Fibroblast of skin of right biceps (primary cell): ENCODE measurements at places on chromosomes 2 and 18.

DNA sequence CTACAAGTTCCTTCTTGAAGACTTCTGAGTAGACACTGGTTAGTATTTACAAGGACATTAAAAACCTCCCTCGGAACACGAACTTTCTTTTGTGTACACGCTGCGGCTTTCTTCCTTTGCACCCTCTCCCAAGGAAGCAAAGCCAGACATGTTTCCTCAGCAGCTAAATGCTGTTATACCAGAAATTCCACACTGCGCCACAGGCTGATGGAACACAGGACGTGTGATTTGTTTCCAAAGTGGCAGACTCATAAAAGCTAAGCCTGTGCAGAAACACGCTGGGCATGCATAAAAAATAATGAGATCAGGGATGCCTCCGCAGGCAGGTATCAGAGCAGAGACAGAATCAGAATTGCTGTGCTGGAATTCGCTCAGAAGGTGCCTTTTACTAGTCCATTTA, 73.0 kb upstream of the RGPD5 start:
- DNase-seq = no peak

DNA sequence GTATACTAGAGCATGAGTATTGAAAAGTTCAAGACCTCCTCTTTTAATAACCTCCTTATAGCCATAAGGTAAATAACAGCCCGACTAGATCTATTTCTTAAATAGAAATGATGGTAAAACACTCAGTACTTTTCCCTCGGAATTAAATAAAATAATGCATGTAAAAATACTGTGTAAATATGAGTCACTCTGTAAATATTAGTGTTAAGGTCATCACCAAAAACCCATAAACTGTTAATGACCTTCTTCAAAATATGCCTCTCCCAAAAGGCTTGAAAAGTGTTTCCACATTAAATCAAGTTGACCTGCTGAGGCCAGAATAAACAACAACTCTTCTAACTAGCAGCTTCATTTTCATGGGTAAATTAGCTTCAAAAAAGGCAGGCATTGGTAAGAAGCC, 25.3 kb upstream of the BZW1 start:
- DNase-seq = peak; percentile 43

- no peak for DNase-seq
These were observed 119.1 kb downstream of the AQP4 start for GRCh38 chr18:26746398-26746797.

- DNase-seq = no peak
These were observed 179.1 kb downstream of the ANKRD44 start for GRCh38 chr2:197131558-197131855.

DNA sequence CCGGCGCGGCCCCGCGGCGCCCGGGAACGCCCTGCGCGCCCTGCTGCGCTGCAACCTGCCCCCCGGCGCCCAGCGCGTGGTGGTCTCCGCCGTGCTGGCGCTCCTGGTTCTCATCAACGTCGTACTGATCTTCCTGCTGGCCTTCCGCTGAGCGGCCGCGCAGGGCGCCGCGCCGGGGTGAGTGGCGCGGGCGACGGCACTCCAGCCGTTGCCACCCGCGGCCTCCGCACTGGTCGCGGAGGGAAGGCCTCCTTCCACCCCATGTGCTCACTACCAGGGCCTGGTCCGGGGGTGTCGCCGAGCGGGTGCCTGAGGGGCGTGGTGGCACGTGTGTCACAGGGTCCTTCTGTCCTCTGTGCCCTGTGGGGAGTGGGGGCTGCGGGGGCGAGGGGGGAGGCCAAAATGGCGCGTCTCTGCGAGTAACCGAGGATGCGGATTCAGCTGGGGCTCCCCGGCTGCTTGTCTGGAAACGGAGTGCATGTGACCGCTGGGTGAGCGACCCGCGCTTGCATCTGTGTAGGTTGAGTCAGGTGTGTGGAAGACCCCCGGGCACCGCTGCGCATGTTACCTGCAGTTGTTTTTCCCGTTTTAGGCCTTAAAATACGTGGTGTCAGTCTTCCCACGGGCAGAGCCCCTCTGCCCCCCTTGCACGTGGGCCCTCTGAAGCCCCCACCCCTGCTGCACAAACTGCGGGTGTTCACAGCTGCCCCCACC, 58.0 kb downstream of the FAM168B start:
- DNase-seq = no peak

DNA sequence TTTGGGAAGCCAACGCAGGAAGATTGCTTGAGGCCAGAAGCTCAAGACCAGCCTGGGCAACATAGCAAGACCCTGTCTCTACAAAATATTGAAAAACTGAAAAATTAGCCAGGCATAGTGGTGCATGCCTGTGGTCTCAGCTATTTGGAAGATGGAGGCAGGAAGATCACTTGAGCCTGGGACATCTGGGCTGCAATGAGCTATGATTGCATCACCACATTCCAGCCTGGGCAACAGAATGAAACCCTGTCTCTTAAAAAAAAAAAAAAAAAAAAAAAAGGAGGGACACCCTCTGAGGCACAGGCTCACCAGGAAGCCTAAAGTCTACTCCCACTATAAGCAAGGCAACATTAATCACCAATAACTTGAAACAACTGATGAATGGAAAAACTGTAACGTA, 151.1 kb downstream of the CCDC148 start:
- DNase-seq = no peak

DNA sequence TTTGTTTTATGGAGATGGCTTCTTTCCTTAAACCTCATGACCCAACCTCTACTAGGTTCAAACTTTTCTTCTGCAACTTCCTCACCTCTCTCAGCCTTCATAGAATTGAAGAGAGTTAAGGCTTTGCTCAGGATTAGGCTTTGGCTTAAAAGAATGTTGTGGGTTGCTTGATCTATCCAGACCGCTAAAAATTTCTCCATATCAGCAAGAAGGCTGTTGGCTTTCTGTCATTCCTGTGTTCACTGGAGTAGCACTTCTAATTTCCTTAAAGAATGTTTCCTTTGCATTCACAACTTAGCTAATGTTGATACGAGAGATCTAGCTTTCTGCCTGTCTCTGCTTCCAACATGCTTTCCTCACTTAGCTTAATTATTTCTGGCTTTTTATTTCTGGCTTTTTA, 58.1 kb upstream of the KYNU start:
- no peak for DNase-seq

DNA sequence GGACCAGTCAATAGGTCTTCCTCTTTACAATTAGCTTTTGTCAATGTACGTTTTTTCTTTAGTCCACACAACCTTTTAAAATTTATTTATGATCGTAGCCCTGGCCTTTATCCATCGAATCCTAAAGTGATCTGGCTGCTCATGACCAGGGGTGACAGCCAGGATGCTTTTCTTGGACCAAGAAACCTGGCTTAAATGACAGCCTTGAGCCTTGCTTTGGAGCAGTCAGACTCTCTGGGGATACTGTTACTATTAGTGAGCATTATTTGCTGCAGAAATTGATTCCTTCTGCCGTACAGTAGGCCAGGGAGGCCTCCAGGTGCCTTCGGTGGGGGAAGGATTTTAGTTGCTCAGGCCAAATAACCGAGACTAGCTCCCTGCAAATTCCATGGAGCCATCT, 70.2 kb downstream of the AGAP1 start:
- DNase-seq = no peak

DNA sequence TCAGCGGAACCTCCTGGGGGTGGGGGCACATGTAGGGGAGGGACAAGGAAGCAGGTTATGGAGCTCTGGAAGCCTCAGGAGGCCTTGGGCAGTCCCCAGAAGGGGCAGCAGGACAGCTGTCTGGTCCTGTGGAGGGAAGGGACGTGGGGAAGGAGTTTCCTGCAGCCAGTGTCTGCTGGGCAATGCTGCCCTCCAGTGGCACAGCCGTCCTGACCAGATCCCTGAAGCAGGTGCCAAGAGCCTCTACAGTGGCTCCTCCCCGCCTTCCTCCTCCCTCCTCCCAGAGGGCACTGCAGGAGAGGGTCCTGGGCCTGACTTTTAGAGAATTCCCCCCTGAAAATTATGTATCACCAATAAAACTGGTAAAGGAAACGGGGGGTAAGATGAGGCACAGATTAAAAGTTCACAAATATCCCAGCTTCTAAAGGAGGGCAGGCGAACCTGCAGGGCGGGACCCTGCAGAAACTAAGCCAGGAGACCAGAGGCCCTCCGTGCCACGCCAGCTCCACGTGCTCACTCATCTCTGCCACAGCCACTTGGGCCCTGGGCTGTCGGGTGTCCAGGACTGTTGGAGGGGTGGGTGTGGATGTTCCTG, 258.5 kb downstream of the TWIST2 start:
- DNase-seq = peak; percentile 55

- no peak for DNase-seq
These were observed 15.5 kb upstream of the SPATA3 start for GRCh38 chr2:230980468-230980867.

- no peak for DNase-seq
These were observed 6.8 kb downstream of the FHL2 start for GRCh38 chr2:105391763-105392662.

- DNase-seq = peak; percentile 70
These were observed 72.5 kb downstream of the SCG2 start for GRCh38 chr2:223529696-223530095.

GRCh38 chr2:203875471-203875870, 7.9 kb downstream of the CTLA4 start:
- DNase-seq = no peak

DNA sequence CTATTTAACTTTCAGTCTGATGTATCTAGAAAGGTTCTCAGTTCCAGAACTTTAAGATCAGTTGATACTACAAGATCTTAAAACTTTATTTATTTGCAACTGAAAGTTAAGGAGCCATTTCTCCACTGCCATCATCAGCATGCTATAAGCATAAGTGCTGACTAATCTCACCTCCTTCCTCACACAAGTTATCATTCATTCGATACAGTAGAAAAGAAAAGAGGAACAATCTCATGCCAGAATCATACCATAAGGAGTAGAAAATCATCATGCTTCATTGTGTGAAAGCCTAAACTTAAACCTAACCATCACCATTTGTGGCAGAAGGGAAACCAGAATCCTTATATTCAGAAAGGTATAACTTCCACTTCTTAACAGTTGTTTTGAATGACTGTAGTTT, 176.6 kb upstream of the NRXN1 start:
- DNase-seq = no peak

DNA sequence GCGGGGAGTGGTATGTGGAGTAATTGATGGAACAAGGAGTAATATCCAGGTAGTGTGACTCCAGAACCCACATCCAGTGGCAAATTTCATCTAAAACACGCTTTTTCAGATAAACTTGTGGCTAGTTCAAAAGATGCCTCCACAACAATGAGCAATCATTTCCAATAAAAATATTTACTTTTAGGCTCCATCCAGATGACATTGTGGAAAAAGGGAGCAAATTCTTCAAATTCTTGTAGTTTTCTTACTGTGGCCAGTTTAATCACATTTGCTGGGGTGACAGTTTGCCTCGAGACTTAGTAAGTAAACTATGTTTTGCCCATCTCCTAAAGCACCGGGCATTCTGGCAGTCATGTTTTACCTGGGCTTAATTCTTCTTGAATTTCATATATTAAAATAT, 243.6 kb downstream of the IRS1 start:
- no peak for DNase-seq

- no peak for DNase-seq
These were observed 933.6 kb upstream of the FANCL start for GRCh38 chr2:59174536-59175243.

DNA sequence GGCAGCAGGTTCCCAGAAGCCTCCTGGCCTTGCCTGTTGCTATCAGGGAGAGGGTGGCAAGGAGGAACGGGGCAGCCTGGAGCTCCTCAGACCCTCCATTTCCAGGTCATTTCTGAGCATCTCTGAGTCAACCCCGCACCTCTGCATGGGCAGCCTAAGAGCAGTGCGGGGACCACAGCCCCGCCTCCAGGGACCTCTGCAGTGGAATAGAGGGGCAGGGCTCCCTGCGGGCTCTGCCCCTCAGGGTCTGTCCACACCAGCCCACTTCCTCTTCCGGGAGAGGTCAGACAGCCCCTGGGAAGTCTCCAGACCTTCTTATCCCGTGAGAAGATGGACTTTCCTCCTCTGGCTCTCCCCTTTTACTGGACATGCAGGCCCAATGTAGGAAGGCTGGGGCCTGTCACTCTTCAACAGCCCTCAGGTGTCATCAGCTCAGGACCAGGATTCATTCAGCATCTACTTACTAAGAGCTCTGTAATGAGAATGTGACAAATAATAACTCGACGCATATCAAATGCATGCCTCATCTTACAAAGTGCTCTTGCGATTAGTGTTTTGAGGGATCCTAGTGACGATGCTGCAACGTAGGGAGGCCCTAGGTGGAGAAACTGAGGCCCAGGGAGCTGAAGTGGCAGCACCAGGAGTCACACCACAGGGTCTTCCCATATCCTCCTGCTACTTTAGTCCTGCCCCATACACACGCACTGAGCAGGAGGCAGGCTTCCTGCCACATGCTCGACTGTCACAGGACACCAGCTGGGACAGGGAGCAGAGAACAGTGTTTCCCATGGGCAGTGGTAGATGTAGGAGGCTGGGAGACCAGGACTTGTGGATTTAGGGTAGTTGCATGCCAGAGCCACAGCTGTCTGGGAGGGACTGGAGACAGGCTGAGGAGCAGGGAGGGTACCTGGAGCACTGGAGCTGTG, 28.0 kb downstream of the SH2D6 start:
- no peak for DNase-seq

DNA sequence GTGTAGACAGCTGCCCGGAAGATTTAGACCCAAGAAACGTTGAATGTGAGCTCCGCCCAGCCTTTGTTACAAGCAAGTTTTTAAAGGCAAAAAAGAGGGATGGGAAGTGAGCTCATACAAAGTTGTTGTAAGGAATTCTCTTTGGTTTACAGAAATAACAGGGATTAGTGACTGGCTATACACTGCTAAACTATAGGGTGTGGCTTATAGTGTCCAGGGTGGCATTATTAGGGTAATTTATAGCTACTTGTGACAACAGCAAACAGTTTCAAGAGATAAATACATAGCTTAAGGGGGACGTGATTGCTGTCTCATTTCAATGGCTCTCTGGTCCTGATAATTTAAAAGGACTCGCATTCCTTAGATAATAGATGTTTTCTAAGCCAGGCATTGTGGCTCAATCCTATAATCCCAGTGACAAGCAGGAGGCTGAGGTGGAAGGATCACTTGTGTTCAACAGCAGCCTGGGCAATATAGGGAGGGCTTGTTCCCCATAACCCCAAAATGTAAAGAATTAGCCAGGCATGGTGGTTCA, 66.5 kb upstream of the TGIF1 start:
- DNase-seq = no peak

GRCh38 chr18:46660957-46661749, 4.1 kb upstream of the LOXHD1 start:
- peak; percentile 10 for DNase-seq

- DNase-seq = no peak
These were observed 73.4 kb upstream of the SMAD7 start for GRCh38 chr18:49023938-49024803.

GRCh38 chr2:14790041-14790640, 157.6 kb downstream of the LRATD1 start:
- DNase-seq = peak; percentile 28

- peak; percentile 71 for DNase-seq
These were observed 2.3 kb downstream of the RAB11FIP5 start for GRCh38 chr2:73110168-73111072.

GRCh38 chr2:84840306-84840705, 40.6 kb downstream of the TRABD2A start:
- peak; percentile 11 for DNase-seq
